ENCODE measurements at places on chromosomes 1 and 21. TPM values are rescaled to one million over a fixed set of nuclear protein-coding genes. Genes with fewer than 3 reads are reported as not detected.
A peak's percentile ranks its signal among the peaks of the same experiment; 100 is the strongest.

Gene LEPR
- total RNA-seq: 0.43 TPM

Gene GPR3
- total RNA-seq: 2.1 TPM

Gene HSD3B2
- total RNA-seq: 1.1 TPM

DNA sequence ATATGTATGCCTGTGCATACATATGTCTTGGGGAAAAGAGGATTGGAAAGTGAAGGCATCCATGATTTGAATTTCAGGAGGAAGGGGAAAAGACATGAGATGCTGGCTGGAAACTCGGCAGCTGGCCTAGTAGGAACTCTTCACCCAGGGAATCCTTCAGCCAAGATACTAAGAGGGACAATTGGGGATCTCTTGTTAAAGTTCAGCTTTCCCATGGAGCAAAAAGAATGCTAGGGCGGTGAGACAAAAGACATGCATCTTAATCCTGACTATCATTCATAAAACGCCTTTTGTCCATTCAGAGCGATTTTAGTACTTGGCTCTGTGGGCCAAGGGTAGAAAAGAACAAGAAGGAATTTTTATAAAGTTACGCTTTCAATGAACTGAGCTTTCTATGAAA lies 20.5 kb downstream of the PDPN start:
- DNase-seq: no peak

GRCh38 chr1:25023826-25024225 lies 93.8 kb upstream of the RUNX3 start:
- DNase-seq: no peak

GRCh38 chr1:22323141-22323845 lies 128.4 kb upstream of the ZBTB40 start:
- DNase-seq: no peak

DNA sequence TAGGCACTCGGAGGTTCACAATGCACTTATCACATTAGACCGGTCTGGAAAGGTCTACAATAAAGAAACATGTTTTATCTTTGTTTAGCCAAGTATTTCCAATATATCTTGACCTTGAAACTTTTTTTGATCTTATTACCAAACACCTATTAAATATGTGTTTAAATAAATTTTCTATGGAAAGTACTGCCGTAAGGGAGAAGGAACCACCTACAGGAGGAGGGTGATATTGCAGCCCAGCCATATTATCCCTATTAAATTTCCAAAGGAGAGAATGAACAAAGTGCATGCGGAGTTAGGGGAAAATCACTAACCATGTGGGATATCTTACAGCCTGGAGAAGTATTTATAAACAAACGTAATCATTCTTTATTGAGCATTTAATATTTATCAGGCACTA lies 14.5 kb downstream of the BRINP2 start:
- DNase-seq: peak; percentile 30

Gene TMEM82
- total RNA-seq: not detected

- no peak for DNase-seq
Measured at GRCh38 chr1:59494145-59494833, 197.4 kb downstream of the FGGY start.

GRCh38 chr1:8047112-8047511 lies 21.0 kb upstream of the ERRFI1 start:
- DNase-seq: no peak
